ENCODE measurements at places on chromosomes 2 and 18.

GRCh38 chr2:186440506-186440905 lies 45.6 kb upstream of the ZC3H15 start:
- no peak for DNase-seq

- DNase-seq: no peak
Observed at GRCh38 chr18:49645841-49646351, 84.0 kb downstream of the LIPG start.

GRCh38 chr2:127706215-127706990 lies 5.1 kb downstream of the SFT2D3 start:
- DNase-seq: no peak

GRCh38 chr2:223999862-224000261 lies 39.2 kb downstream of the SERPINE2 start:
- no peak for DNase-seq

- DNase-seq: peak; percentile 59
Observed at GRCh38 chr2:96884299-96885094, 14.6 kb upstream of the SEMA4C start.
